ENCODE measurements at places on chromosomes 16 and 17.

DNA sequence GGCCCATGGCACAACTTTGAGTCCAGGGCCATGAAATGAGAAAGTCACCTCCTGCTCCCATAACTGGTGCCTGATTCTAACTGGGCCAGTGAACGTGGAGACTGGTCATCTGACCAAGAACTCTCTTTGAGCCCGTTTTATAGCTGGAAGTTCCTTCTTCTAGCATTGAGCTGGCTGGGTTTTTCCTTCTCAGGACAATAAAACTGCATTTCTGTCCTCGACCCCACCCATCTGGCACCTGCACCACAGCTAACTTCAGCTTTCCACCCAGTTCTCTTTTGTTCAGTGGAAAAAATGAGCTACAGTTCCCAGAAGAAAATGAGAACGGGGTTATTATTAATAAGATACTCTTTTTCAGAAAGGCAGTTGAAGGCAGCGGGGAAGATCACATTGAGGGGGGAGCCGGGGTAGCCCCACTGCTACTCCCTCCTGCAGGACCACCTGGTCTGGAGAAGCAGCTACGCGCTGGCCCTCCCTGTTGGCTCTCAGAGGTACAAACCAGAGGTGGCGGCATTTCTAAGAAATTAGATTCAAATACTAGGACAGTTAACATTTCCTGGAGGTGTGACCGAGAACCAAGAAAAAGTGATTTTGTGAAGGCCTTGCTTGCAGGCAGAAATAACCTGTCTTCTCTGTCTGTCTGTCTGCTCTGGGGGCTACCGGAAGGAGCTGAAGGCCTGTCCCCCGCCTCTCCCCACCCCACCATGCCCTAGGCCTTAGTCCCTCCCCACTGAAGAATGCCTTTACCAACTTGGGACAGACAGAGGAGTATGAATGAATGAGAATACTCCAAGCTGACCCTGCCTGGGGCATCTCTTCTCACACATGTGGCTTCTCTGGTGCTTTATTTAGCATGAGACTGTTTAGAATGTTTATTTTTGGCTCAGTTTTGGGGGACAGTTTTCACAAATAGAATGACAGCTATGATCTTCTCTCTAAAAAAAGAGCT lies 123.9 kb downstream of the XYLT1 start:
- DNase-seq, result no peak

DNA sequence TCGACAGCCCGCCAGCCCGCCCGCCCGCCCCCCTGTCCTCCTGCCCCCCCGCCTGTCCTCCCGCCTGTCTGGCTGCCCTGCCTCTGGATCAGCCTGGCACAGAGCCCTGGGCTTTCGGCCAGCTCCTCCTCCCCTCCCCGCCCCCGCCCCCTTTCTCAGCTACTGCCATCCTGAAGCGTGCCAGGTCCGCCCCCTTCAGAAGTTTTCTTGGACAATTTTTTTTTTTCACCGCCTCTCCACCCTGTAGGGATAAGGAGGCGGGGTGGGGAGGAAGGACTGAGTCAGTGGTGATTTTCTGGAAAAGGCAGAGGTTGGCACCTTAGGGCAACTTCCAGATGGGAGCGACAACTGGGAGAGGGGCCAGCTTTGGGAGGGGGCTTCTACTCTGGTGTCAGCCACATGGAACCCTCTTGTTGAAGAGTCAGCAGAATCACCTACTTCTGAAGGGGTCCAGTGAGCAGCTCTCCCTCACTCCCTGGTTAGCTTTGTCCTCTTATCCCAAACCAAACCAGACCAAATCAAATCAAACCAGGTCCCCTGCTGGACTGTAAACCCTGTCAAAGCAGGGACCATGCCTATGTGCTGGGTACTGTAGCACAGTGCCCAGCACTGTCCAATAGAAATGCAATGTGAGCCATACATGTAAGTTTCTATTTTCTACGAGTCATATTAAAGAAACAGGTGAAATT lies 19.7 kb downstream of the IGF2BP1 start:
- peak; percentile 65 for DNase-seq

DNA sequence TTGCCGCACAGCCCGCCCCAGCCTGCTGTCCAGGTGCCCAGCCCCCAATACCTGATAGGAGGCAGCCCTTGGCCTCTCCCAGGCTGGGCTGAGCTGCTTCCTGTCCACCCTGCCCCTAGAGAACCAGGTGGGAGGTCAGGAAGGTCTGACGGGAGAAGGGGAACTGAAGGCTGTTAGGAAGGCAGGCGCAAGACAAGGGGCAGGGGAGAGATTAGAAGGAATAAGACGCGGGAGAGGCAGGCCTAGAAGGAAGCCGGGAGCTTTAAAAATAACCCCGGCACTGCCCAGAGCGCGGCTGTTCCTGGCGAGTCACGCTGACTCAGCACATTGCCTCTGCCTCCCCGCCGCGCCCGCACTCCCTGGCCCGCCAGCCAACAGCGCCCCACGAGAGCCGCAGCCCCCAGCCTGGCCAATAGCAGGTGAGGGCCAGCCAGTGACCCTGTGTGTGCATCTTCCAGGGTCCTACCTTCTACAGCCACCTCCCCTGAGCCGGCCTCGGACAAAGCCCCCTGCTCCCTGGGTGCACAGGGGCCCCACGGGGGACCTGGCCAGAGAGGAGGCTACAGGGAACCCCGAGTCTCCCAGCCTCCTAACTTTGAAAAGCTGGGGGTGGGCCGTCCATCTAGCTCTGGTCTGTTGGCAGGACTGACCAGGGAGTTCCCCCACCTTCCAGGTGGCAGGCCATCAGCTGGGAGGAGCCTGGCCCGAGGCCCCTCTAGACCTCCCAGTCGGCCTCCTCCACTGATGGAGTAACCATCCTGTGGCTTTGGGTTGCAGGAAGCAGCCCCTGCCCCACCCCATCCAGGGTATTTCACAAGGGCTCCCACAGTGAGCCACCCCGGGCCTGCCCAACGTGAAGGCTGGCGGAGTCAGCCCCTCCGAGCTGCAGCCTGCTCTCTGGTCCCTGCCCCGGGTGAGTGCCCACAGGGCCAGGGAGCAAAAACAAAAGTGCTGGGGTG lies 4.0 kb downstream of the MAFG start:
- DNase-seq, result no peak

GRCh38 chr17:49819138-49819537 lies 28.7 kb downstream of the TAC4 start:
- no peak for DNase-seq

DNA sequence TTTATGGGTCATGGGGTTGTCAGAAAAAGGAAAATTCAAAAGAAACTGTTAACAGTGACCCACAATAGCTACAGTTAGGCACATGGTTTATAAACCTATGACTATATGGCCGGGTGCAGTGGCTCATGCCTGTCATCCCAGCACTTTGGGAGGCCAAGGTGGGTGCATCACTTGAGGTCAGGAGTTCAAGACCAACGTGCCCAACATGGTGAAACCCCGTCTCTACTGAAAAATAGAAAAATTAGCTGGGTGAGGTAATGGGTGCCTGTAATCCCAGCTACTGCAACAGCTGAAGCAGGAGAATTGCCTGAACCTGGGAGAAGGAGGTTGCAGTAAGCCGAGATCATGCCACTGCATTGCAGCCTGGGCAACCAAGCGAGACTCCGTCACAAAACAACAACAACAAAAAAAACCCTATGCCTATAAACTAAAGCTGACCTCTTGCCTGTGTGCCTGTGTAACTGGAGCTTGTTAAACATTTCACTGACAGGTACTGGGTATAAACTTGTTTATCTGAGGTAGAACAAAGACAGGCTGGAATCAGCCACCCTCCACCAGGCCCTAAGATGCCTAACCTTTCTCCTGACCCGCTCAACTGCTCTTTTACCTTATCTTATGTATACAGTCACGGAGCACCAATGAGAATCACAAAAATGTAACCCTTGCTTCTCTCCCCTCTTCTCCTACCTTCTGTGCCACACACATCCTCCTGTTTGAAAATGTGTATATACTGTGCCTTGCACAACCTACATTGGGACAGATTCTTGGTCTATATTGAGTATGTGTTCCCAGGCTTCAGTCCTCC lies 62.9 kb upstream of the ATF7IP2 start:
- no peak for DNase-seq

DNA sequence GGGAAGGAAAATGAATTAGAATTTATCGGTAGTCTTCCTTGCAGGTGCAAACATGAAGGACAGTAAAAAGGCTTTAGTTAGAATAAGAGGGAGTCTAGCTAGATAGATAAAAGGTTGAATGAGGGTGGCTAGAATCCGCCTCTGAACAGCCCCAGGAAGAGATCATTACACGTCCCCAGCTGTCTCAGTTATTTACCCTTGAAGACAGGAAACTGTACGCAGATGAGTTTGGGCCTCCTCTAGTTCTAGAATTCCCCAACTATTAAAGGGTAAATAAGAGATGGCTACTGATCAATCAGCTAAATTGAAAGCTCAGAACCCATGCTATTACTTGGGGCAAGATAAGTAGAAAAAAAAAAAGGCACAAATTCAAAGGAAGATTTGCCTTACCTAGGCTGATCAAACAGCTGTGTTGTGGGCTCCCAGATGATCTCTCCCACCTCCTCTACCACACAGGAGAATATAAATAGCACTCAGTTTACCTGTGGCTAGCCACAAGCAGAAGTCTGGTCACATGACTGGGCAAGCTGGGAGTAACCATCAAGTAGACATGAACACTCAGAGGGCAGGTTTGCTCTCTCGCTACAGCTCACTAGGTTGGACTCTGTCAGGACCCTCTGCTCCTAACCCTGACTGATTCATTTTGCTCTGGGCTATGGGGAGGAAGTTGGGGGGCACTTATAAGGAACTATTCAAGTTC lies 17.0 kb downstream of the FAM117A start:
- no peak for DNase-seq

DNA sequence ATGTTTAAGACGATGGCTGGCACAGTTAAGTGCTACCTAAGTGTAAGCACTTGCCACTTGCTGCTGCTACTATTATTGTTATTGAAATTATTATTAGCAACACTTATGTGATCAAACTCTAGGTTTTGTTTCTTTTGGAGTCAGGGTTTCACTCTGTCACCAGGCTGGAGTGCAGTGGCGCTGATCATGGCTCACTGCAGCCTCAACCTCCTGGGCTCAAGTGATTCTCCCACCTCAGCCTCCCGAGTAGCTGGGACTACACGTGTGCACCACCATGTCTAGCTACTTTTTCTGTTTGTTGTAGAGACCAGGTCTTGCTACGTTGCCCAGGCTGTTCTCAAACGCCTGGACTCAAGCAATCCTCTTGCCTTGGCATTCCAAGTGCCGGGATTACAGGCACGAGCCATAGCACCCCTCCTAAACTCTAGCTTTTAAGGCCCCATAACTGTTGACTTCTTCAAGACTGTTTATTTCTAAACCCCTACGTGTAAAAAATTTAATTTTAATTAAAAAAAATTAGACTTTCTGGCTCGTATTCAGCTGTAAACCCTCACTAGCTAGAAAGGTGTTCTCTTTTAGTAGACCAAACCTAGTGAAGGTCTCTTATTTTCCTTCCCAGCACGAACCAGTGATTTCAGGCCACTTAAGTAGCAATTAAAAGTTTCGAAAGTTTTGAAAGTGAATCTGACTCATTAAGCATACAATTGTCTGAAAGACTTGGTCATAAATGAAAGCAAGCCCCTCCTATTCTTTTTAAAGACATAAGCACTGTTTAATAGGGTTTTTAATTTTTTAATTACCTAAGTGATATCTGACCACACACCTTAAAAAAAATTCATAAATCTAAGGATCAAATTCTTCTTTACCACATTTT lies 11.7 kb upstream of the SCNN1B start:
- DNase-seq, result no peak

DNA sequence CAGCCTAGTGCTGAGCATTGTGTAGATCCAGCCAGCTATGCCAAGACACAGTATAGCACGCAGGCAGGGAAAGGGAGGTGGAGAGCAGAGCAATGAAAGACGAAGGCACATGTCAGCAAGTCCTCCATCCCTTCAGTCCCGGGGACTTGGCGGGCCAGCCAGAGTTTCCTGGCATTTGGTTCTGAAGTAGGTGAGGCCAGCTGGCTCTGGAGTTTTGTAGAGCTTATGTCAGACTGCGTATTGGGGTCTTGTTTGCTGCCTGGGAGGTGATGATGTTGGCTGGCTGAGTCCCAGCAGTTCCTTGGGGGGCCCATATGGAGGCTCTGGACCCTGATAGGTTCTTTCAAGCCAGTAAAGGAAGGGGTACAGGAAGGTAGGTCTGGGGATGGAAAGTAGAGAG lies 55.7 kb upstream of the AKTIP start:
- DNase-seq, result no peak

DNA sequence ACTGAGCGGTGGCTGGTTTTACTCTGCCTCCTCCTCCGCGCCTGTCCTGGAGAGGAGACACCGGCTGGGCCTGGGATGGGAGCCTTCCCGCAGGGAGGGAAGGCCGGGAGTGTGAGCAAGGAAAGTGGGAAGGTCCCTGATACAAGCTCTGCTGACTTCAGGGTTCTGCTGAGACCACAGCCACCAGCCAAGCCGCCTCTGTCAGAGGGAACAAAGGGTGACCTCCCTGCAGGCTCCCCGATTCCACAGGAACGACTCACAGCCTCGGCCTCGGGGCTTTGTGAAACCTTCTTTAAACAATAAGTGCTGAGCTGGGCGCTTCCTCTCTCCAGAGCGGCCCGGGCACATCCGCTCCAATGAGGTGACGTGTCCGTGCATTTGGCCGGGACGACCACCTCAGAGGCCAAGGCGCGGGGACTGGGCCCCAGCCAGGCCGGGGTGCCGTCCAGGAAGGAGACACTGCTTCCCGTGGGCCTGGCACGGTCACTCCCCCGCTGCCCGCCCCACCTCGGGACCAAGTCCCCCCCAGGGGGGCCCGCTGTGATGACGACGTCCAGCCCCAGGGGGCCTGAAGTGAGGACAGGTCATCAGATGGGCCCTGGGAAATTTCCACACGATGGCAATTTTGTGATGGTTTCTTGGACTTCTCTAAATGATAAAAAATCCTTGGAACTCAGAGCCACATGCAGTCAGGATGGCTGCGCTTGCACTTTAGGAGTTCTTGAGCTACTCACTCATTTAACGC lies 11.8 kb upstream of the CIBAR2 start:
- DNase-seq, result no peak

GRCh38 chr16:2819939-2820835 lies 3.1 kb downstream of the PRSS21 start:
- no peak for DNase-seq

- DNase-seq, result no peak
These were observed 179.1 kb downstream of the ABCC12 start for GRCh38 chr16:47976636-47977210.

Data from NCI-H69 (cell line).